ENCODE measurements at places on chromosomes 6 and 20.

- no peak for DNase-seq
Measured at GRCh38 chr6:146883640-146884531, 285.1 kb downstream of the ADGB start.

DNA sequence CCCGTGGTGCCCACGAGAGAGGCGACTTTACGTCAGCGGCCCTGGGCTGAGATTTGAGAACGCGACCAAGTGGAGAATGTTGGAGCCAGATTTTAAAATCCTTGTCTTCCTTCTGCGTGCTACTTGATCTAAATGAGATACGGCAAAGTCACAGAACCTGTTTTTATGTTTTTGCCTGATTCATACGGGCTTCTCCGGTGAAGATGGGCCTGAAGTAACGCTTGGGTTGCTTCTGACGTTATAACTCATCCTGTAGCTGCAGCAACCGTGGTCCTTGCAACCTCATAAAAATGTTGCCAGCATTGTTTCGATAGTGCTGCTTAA is 462 bp upstream of the SLC35B3 start:
- no peak for DNase-seq

GRCh38 chr6:46058951-46059350 is 43.3 kb upstream of the CLIC5 start:
- DNase-seq = no peak

GRCh38 chr20:34165018-34165619 is 53.1 kb upstream of the EIF2S2 start:
- no peak for DNase-seq

- DNase-seq = peak; percentile 76
Measured at GRCh38 chr6:93423542-93423941, 4.2 kb upstream of the EPHA7 start.

DNA sequence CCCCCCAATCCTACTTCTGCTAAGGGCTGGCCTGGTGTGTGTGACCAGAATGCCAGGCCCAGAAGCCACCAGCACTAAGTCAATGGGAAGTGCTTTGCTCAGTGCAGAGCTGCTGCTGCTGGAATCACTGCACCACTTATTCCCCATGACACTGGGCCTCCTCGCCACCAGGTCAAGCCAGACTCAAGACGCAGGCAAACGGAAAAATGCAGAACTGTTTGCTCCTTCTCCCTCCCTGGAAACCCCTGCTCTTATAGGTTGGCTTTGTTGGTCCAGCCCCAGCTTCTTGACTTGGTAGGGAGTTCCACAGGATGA is 121.9 kb downstream of the PHACTR3 start:
- no peak for DNase-seq

DNA sequence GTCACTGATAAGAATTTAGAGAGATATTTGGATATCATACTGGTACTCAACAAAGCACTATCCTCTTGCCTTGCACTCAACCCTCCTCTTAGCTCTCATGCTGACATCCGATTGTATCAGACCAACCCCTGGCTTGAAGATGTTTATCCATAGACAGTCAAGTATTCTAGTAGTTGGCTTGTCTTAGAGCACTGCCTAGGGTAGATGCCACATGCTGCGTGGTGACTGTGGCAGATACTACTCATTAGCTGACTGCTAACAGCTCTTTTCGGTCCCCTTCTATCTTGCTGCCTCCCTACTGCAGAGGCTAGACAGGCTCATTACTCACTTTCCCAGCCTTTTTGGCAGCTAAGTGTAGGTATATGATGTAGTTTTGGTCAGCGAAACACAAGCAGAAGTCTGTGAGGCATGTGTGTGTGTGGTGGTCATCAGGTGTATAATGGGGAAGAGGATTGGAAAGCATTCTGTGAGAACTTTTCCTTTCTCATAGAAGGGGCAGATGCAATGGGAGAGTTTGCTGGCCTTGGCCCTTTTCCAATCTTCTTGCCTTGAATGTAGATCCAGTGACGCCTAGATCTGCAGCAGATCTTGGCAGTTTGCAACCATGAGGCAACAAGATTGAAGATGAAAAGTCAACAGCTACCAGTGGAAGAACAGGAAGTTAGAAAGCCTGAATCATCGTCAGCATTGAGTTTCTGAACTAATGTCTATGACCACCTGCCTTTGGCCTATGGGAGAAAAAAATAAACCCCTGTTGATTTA is 4.4 kb upstream of the IFNGR1 start:
- no peak for DNase-seq

GRCh38 chr6:39951716-39952115 is 17.5 kb upstream of the MOCS1 start:
- DNase-seq = no peak

GRCh38 chr20:6504826-6505225 is 262.7 kb upstream of the BMP2 start:
- DNase-seq = no peak

DNA sequence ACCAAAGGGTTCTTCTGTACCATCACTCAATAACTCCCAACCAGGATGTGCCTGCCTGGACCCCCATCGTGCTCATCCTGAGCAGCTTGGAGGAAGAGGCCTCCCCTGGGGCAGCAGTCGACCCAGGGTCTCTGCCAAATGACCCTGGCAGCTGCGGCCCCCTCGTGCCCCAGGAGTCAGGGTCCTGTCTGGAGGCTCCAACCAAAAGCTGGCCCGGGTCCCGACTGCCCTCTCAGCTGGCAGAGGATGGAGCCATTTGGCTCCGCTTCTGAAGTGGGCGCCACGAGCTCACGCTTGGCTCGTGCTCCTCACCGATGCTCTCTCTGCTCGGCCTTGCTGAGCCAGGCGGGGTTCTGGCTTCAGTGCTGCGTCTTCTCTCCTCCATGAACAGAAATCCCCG is 56.8 kb downstream of the TFAP2C start:
- DNase-seq = no peak

DNA sequence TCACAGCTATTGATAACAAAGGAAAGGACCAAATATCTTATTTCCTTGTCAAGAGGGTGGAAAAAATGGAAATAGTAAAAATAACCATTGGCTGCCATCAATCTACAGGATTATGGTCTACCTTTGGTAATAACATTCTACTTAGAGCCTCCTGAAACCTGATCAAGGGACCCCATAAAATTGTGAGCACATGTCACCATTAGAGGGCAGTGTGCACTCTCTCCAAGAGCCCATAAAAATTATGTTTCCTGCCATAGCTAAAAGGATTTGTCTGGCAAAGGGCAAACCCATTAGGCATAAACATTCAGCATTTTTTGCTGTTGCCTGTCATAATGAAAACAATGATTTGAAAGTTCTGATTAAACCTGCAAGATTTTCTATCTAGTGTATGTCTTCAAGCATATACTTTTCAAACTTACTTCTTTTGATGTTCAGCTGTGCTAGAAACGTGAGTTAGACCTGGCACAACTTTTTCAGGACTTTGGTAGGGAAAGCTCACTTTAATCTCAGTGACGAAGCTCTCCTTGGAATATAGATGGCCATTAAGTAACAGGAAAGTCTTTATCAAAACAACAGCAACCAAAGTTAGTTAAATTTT is 120.7 kb upstream of the ZFP64 start:
- peak; percentile 50 for DNase-seq

GRCh38 chr6:18530201-18530600 is 143.1 kb downstream of the RNF144B start:
- no peak for DNase-seq
